Right ventricle myocardium superior (tissue), 1 donor: ENCODE measurements at places on chromosomes 12 and 14.

- DNase-seq: no peak
Measured at GRCh38 chr12:7042842-7043241, 17.7 kb upstream of the C1S start.

GRCh38 chr12:105928436-105928835 lies 210.3 kb downstream of the NUAK1 start:
- DNase-seq: no peak

GRCh38 chr14:103581954-103582703 lies 19.4 kb downstream of the COA8 start:
- DNase-seq: no peak

GRCh38 chr12:107025671-107026070 lies 38.7 kb upstream of the MTERF2 start:
- DNase-seq: no peak

GRCh38 chr12:98821866-98822265 lies 176.8 kb downstream of the APAF1 start:
- no peak for DNase-seq

GRCh38 chr12:103505371-103506236 lies 9.8 kb upstream of the C12orf42 start:
- no peak for DNase-seq
